ENCODE measurements at places on chromosomes 7 and 10. TPM values are rescaled to one million over a fixed set of nuclear protein-coding genes. Genes with fewer than 3 reads are reported as not detected.

- no peak overlapping the region for H3K27ac ChIP-seq
- no peaks in the 10 kb centered on the region for H3K27me3 ChIP-seq
- peaks cover under 1% of the 10 kb centered on the region for H3K4me1 ChIP-seq
- no peak for DNase-seq
These were observed 51.3 kb downstream of the AOC1 start for GRCh38 chr7:150903606-150904005.

GRCh38 chr10:50316695-50317648 is 65.7 kb upstream of the ASAH2 start:
- H3K4me1 ChIP-seq, result peaks cover 6% of the 10 kb centered on the region
- no peaks in the 10 kb centered on the region for H3K36me3 ChIP-seq
- no peak for DNase-seq
- no peak overlapping the region for H3K27ac ChIP-seq
- H3K4me3 ChIP-seq, result no peak overlapping the region

GRCh38 chr7:48053736-48054135 is 18.4 kb downstream of the C7orf57 start:
- H3K27ac ChIP-seq, result no peak overlapping the region
- no peaks in the 10 kb centered on the region for H3K4me1 ChIP-seq
- H3K27me3 ChIP-seq, result no peaks in the 10 kb centered on the region
- H3K4me3 ChIP-seq, result no peak overlapping the region

GRCh38 chr10:1403508-1404322 is 333.6 kb downstream of the ADARB2 start:
- H3K4me3 ChIP-seq, result no peak overlapping the region
- no peaks in the 10 kb centered on the region for H3K27me3 ChIP-seq
- no peaks in the 10 kb centered on the region for H3K36me3 ChIP-seq
- H3K4me1 ChIP-seq, result no peaks in the 10 kb centered on the region
- no peak overlapping the region for H3K27ac ChIP-seq
- no peak for DNase-seq

- DNase-seq, result no peak
- no peak overlapping the region for H3K4me3 ChIP-seq
- peaks cover 2% of the 10 kb centered on the region for H3K27me3 ChIP-seq
- H3K4me1 ChIP-seq, result no peaks in the 10 kb centered on the region
- H3K36me3 ChIP-seq, result no peaks in the 10 kb centered on the region
These were observed 28.6 kb downstream of the KCNH2 start for GRCh38 chr7:150949564-150949963.

- H3K36me3 ChIP-seq, result no peaks in the 10 kb centered on the region
- no peak overlapping the region for H3K4me3 ChIP-seq
- H3K4me1 ChIP-seq, result peaks cover 54% of the 10 kb centered on the region
- no peaks in the 10 kb centered on the region for H3K27me3 ChIP-seq
- no peak for DNase-seq
These were observed 31.6 kb downstream of the GSDME start for GRCh38 chr7:24725554-24726241.

- H3K27me3 ChIP-seq, result no peaks in the 10 kb centered on the region
- no peak overlapping the region for H3K27ac ChIP-seq
- H3K36me3 ChIP-seq, result peaks cover 4% of the 10 kb centered on the region
- no peak overlapping the region for H3K4me3 ChIP-seq
These were observed 50.8 kb downstream of the FAM53B start for GRCh38 chr10:124693396-124693795.

DNA sequence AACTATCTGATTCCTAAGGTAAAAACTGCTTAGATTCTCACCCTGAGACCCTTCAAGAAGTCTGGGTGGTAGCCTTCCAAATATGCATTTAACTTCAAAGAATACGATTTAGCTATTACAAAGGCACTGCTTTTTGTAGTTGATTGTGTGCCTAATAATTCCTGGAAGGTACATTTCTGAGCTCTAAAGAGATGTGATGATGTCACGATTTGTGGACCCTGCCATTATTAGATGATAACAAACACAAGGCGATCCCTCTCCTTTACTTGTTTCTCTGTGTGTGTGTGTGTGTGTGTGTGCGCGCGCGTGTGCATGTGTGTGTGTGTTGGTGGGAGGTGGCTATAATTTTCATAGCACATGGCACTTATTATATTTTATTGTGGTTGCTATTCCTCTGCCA is 70.9 kb downstream of the TFPI2 start:
- no peak for DNase-seq
- no peaks in the 10 kb centered on the region for H3K27me3 ChIP-seq
- H3K36me3 ChIP-seq, result no peaks in the 10 kb centered on the region
- no peak overlapping the region for H3K4me3 ChIP-seq

DNA sequence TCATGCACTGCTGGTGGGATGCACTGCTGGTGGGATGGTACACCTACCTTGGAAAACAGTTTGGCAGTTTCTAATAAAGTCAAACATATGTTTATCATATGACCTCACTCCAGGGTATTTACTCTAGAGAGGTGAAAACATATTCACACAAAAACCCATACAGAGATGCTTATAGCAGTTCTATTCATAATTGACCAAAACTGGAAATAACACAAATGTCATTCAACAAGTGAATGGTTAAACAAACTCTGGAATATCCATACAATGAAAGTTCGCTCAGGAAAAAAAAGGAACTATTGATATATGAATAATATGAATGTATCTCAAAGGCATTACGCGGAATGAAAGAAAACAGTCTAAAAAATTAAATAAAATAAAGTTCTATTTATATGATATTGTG is 19.5 kb downstream of the CCDC71L start:
- no peak for DNase-seq
- no peak overlapping the region for H3K27ac ChIP-seq
- H3K36me3 ChIP-seq, result no peaks in the 10 kb centered on the region
- no peaks in the 10 kb centered on the region for H3K4me1 ChIP-seq

- H3K4me1 ChIP-seq, result no peaks in the 10 kb centered on the region
- no peak overlapping the region for H3K4me3 ChIP-seq
- H3K27me3 ChIP-seq, result no peaks in the 10 kb centered on the region
- H3K36me3 ChIP-seq, result no peaks in the 10 kb centered on the region
- no peak for DNase-seq
- no peak overlapping the region for H3K27ac ChIP-seq
These were observed 1298.8 kb downstream of the TYW1 start for GRCh38 chr7:68295386-68295785.

- H3K27ac ChIP-seq, result no peak overlapping the region
- H3K4me1 ChIP-seq, result no peaks in the 10 kb centered on the region
- H3K27me3 ChIP-seq, result no peaks in the 10 kb centered on the region
- no peak for DNase-seq
These were observed 127.0 kb upstream of the JCAD start for GRCh38 chr10:30186371-30186875.

- H3K4me1 ChIP-seq, result no peaks in the 10 kb centered on the region
- no peaks in the 10 kb centered on the region for H3K27me3 ChIP-seq
- no peak overlapping the region for H3K27ac ChIP-seq
- H3K4me3 ChIP-seq, result no peak overlapping the region
These were observed 764.3 kb downstream of the SUGCT start for GRCh38 chr7:40899151-40899550.

The IFIT1 gene
- total RNA-seq, result 18.8 TPM

The EN2 gene
- not detected for total RNA-seq

The CLEC2L gene
- not detected for total RNA-seq

The ZNF804B gene
- total RNA-seq, result not detected

The ASB10 gene
- total RNA-seq, result not detected
